CD4-positive, alpha-beta T cell treated with Interleukin-10 for 1 hour (primary cell): ENCODE measurements at places on chromosomes 4 and X.

GRCh38 chrX:112058255-112058654 lies 24.3 kb downstream of the TRPC5 start:
- DNase-seq, result no peak

- no peak for DNase-seq
Observed at GRCh38 chrX:71669492-71669891, 2.1 kb downstream of the LOC101059915 start.

GRCh38 chrX:23482561-23482960 lies 147.9 kb downstream of the PTCHD1 start:
- DNase-seq, result no peak

GRCh38 chrX:5163663-5164062 lies 1065.0 kb downstream of the NLGN4X start:
- no peak for DNase-seq

DNA sequence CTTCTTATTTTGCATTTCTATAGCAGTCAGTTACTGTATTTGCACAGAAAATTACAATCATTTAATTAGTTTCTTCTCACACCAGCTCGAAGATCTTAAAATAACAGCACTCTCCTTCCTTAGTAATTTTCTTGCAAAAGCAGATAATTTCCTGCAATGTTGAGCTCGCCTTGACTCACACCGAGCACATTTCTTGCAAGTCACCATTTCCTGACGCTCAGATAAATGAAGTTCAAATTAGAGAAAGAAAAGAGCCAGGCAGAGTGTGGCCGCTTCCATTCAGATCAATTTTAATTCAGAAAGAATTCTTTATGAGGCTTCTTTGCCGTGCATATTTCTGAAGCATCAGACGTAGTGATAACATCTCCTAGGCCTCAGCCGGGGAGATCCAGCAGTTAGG lies 10.1 kb downstream of the SORCS2 start:
- no peak for DNase-seq

GRCh38 chrX:68935362-68935761 lies 106.5 kb downstream of the EFNB1 start:
- no peak for DNase-seq

GRCh38 chr4:36824682-36825081 lies 419.9 kb upstream of the NWD2 start:
- DNase-seq, result no peak

DNA sequence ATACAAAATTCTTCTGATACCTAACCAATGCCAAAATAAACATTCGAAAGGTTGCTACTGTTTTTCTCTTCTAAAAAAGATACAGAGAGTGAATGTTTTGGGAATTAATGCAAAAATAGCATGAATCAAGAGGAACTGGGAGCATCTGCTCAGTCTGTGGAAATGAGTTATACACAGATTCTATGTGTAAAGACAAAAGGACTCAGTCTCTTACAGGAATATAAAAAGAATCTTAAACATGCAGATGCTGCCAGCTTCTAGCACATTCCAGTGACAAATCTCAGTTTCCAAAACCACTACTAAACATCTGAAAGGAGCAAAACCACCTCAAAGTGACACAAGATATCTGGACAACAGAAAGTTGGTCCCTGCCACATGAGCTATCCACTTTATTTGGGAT lies 55.0 kb downstream of the PAPSS1 start:
- DNase-seq, result no peak

DNA sequence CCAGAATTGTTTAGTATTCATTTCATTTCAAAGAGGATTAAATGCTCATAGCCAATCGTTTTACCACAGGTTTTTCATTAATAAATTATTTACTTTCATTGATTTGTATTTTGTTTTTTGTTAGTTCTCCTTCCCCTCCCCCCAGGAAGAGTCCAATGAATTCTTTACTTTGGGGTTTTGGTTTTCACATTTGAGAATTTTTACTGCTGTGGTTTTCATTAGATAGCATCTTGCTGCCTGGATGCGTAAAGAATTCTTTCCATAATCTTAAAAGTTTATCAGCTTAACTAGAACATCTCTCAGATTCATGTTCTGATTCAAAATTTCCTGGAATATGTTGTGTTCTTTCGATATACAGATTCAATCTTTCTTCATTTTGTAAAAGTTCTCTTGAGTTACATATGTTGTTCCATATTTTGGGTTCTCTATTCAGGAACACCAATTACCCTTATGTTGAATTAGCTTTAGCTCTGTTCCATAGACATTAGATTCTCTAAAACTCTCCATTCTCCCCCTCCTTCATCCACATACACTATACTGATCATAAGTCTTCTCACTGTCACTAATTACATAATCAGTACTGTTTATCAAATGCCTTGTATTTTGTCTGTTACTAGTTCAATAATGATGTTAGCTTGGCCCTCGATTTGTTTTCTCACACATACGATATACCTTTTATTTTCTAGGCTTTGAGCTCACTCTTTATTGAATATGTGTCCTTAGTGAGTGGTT lies 184.4 kb downstream of the CAMK2D start:
- no peak for DNase-seq

GRCh38 chr4:168509786-168510185 lies 12.9 kb downstream of the PALLD start:
- peak; percentile 42 for DNase-seq

- no peak for DNase-seq
Observed at GRCh38 chr4:38133711-38134480, 173.7 kb downstream of the PTTG2 start.

DNA sequence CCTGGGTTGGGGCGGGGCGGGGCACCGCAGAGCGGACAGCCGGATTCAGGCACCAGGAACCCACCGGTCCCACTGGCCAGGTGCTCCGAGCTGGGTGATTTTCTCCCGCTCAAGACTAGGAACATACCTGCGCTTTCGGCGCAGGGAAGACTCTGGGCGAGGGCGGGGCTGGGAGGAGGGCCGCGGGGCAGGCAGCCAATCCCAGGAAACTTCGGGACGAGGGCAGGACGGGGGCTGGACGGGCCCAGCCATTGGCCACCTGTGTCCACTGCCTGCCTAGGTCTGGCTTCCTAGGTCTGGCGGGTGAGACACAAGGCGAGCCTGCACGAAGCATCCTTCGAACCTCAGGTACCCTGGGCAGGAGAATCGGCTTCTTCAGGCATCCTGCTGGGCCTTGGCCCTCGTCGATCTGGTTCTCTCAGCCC lies 274 bp upstream of the ERVMER34-1 start:
- no peak for DNase-seq

GRCh38 chr4:75639124-75639695 lies 8.9 kb upstream of the CDKL2 start:
- no peak for DNase-seq

GRCh38 chr4:107482546-107482945 lies 237.5 kb downstream of the PAPSS1 start:
- DNase-seq, result no peak

- DNase-seq, result no peak
Observed at GRCh38 chr4:37946503-37947179, 13.6 kb upstream of the PTTG2 start.
